Daoy (cell line): ENCODE measurements at places on chromosomes 16 and 17. TPM values are rescaled to one million over a fixed set of nuclear protein-coding genes. Genes with fewer than 3 reads are reported as not detected.

CDH11 gene
- total RNA-seq = 46.9 and 74.5 TPM in 2 replicates

SOST gene
- total RNA-seq = 0.29 TPM in 1 of 2 replicates, not detected in the other

CLEC10A gene
- total RNA-seq = not detected in 2 replicates

FKBP10 gene
- total RNA-seq = 123 and 139 TPM in 2 replicates

G6PC1 gene
- not detected in 2 replicates for total RNA-seq

MVP gene
- total RNA-seq = 60.5 and 71.4 TPM in 2 replicates

BLTP2 gene
- total RNA-seq = 64.9 and 65.8 TPM in 2 replicates

HAS3 gene
- 0.09 and 1.5 TPM in 2 replicates for total RNA-seq

FBXW10 gene
- 0.06 TPM in 1 of 2 replicates, not detected in the other for total RNA-seq

ALDH3A1 gene
- total RNA-seq = 1.4 TPM in 1 of 2 replicates, not detected in the other

CTRL gene
- 0.74 and 1.6 TPM in 2 replicates for total RNA-seq

NPIPB6 gene
- total RNA-seq = 0.46 TPM in 1 of 2 replicates, not detected in the other

HMOX2 gene
- 38.6 and 41.3 TPM in 2 replicates for total RNA-seq

IRX5 gene
- total RNA-seq = 3.6 and 7.6 TPM in 2 replicates
